Stimulated activated CD4-positive, alpha-beta T cell treated with anti-CD3 and anti-CD28 coated beads, Interleukin-15, amount 100 ng/mL, for 48 hours (primary cell): ENCODE measurements at places on chromosomes 12 and 14.

DNA sequence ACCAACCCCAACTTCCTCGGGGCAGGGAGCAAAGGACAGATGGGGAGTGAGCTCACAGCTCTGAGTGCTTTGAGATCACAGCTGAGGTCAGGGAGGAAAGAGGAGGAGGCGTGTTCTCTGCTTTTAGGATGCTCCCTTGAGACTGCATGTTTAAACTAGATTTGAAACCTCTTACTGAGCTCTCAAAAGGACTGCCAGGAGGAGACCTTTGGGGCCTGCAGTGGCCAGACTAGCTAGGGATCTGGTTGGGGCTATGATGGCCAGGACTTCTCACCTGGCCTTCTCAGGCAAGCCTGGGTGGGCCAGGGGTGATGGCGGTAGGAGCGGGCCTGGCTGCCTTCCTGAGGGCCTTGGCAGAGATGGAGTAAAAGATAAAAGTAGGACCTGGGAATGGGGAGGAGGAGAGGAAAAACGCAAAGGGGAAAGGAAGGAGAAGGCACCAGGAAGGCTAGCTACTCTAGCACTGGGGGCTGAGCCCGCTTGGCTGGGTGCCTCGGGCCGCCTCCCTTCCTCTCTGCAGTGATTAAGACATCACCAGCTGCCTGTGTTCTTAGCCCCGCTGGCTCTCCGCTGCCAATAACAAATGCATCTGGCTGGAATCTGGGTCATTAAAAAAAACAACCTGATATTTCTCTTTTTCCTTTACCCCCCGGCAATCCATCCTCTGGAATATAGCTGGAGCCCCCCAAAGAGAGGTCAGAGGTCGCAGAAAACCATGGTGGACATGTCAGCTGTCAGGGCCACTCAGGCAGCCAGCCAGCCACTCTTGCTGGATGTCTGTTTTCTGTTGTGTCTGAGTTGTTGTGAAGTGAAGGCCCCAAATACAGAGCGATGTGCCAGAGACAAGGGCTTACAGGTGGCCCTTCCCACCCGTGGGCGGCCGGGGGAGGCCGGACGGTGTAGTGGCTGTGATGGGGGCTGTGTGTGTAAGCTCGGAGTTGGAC is 141.3 kb downstream of the TSPAN9 start:
- DNase-seq: no peak

DNA sequence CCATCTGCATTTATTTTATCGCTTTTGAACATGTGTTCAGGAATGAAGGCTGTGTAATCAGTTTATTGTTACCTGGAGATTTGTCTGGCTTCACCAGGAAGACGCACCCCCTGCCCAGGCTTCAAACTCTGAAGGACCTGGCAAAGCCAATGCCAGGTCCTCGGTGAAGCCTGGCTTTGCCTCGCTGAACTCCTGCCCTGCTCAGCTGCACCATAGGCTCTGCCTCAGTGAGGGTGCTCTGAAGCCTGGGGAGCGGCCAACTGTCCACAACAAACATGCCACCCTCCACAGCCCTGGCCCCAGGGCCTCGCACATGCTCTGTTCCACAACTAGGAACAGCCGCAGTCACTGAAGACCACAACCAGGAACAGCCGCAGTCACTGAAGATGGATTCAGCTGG is 66.9 kb downstream of the NTF3 start:
- no peak for DNase-seq

DNA sequence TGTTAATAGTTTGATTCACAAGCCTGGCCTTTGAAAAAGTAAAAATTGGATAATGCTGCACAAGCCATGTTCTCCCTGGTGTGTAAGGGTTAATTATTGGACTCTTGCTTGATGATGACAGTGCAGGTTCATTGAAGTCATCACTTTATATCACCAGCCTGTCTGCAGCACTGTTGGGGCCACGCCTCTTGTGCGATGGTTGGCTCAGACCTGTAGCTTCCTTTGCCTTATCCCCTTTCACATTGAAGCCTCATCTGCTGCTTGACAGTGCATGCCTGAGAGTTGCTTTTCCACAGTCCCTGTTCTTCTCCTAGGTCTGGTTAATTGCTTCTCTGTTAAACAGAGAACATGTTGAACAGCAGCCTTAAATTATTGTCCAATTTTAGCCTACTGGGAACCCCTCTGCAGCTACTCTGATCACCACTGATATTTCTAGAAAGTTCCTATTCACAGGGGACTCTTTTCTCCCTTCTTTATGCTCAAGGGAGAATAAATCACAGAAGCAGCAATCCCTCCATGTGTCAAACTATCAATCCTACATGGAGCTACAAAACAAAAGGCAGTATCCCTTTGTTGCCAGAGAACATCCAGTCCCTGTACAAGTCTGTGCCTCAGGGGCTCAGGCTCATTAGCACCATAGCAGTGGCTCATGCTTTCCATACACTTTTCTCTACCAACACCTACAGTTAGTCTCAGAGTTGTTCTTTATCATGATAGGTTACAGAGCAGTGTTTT is 322.1 kb downstream of the RGS6 start:
- no peak for DNase-seq

- no peak for DNase-seq
These were observed 152.2 kb upstream of the BMP4 start for GRCh38 chr14:54108481-54109471.

- DNase-seq: no peak
These were observed 66.2 kb upstream of the GPR68 start for GRCh38 chr14:91310606-91311283.

DNA sequence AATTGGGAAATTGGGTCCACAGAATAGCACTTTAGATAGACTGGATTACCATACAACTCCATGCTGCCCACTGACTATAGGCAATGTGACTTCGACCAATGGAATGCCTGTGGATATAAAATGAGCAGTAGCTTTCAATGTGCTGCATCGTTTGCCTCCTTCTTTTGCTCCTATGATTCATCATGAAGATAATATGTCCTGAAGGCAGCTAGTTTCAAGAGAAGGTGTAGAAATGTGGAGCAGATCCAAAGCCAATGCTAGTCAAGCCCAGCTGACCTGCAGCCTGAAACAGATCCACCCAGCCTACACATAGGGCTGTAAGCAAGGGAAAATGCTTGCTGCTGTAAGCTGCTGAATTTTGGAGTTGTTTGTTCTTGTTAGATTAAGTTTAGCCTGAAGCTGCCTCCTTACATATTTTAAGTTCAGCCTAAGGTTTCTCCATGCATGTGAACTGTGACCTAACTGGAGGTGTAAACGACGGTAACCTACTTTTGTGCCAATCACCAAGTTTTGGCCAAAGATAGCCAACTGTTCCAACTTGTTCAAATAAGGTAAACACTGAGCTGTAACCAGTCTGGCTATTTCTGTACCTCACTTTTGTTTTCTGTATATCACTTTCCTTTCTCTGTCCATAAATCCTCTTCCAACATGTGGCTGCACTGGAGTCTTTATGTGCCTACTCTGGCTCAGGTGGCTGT is 169.1 kb upstream of the AVPR1A start:
- DNase-seq: no peak

DNA sequence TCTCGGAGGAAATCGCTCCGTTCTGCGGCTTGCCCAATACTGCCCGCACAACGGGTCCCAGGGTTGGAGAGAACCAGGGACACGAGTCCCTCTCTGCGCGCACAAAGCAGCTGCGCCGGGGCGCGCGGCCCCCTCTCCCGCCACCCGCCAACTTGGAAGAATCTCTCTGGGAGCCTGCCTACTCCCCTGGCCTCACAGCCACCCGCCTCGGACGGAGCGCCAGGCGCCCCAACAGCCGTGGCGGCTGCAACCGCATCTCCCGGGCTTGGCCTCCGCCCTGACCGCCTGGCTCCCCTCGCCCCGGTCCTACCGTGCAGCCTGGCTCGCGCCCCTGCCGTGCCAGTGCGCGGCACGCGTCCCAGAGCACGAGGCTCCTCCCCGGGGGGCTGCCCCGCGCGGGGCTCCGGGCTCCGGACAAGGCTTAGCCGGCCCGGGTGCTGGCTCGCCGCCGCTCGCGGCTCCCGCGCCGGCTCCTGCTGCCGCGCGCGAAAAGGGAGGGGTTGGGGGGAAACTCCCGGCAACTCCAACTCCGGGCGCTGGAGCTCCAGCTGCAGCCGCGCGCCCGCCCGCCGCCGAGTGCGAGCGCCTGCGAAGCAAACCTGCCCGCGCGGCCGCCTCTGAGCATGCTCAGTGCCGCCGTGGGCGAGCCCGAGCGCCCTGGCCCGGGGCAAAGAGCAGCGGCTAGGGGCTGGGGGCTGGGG is at the start of gene STXBP6:
Gene STXBP6 (minus strand): TSS at position 580 of the 701 bp plus-strand sequence. CDS start 75,329 bp downstream, outside the sequence.
- DNase-seq: no peak

GRCh38 chr14:33808187-33808586 is 142.7 kb downstream of the EGLN3 start:
- no peak for DNase-seq

- no peak for DNase-seq
These were observed 161.7 kb downstream of the SLC15A4 start for GRCh38 chr12:128662101-128662500.

GRCh38 chr12:29807129-29807528 is 23.4 kb upstream of the TMTC1 start:
- no peak for DNase-seq

- no peak for DNase-seq
These were observed 11.3 kb downstream of the FGF6 start for GRCh38 chr12:4434301-4434700.
